ENCODE measurements at places on chromosomes 5 and 9.
A peak's percentile ranks its signal among the peaks of the same experiment; 100 is the strongest.

GRCh38 chr9:36690412-36691168, 117.9 kb downstream of the MELK start:
- DNase-seq = no peak

- no peak for DNase-seq
Measured at GRCh38 chr5:126587551-126588390, 7.2 kb downstream of the ALDH7A1 start.

- DNase-seq = no peak
Measured at GRCh38 chr9:136614372-136614922, 48.3 kb upstream of the EGFL7 start.

- no peak for DNase-seq
Measured at GRCh38 chr5:22593592-22593991, 259.6 kb downstream of the CDH12 start.

- DNase-seq = peak; percentile 42
Measured at GRCh38 chr9:128902351-128903078, 18.3 kb upstream of the PHYHD1 start.

GRCh38 chr5:171562822-171563221, 143.4 kb downstream of the FGF18 start:
- DNase-seq = no peak

- no peak for DNase-seq
Measured at GRCh38 chr5:147344861-147345260, 110.0 kb downstream of the STK32A start.

GRCh38 chr9:120937596-120937995, 11.0 kb upstream of the TRAF1 start:
- no peak for DNase-seq

Data from esophagus squamous epithelium (tissue), 5 donors.